Fibroblast of skin of back (primary cell): ENCODE measurements at places on chromosomes 4 and X.

DNA sequence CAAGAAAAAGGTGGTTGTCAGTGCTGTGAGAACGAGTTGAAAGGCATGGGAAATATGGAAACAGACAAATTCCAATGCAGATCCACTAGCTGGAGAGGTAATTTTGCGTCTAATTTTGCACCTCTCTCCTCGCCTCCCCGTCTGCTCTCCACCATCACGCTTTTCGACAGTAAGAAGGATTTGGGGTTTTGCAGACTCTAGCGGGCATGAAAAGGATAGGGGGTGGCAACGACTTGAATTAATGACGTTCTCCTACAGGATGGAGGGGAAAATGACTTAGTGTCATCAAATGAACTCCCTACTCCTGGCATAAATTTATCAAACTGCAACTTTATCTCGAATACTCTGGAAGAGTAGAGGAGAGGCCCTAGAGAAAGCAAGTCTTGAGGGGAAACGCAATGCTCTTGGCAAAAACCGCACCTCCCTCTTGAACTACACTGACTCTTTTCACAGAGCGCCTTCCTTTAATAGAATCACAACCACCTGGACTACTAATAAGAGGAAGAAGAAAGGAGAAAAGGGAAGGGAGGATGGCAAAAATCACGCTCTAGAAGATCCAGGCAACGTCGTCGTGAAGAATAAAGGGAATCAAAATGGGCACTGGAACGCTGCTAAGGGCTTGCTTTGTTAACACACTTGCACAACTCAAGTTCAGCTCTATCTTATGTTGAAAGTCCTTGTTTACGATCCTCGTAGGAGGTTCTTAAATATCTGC, 871 bp upstream of the SLITRK2 start:
- no peak for DNase-seq

GRCh38 chr4:1247864-1248244, 1.1 kb downstream of the CTBP1 start:
- DNase-seq, result no peak

DNA sequence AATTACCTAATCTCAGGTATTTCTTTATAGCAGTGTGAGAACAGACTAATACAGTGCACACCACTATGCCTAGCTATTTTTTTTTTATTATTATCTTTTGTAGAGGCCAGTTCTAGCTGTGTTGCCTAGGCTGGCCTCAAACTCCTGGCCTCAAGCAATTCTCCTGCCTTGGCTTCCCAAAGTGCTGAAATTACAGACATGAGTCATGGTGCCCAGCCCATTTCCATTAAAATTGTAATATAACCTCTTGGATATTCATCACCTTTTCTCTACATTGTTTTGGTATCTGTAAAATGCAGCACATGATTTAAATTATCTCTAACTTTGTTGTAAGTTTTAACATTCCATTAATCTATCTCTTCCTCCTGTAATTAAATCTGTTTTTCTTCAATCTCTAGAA, 2052.9 kb downstream of the ARAP2 start:
- DNase-seq, result no peak

DNA sequence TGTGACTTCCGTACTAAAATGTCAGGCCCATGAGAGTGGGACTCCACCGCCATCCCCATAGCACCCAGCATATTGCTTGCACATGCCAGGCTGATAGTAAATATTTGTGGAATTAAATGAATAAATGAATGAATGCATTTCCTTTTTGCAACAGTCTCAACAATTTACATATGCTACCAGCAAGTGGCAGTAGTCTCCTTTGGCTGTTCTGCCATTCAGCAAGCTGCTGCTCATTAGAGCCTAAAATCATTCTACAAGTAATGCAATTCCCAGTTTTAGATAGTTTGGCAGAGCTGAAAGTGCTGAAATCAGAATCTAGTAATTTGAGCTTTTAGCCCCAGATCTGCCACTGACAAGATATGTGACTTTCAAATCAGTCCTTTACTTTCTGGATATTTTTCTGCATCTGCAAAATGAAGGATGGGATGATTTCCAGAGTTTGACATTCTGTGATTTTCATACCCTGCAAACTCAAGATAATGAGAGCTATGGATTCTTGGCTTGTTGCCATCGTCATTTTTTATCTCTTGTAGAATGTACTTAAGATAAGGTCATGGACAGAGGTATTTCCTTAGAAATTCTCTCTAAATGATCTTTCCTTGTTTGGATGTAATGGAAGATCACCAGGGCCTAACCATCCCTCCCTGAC, 35.7 kb upstream of the INTS6L start:
- DNase-seq, result peak; percentile 28

DNA sequence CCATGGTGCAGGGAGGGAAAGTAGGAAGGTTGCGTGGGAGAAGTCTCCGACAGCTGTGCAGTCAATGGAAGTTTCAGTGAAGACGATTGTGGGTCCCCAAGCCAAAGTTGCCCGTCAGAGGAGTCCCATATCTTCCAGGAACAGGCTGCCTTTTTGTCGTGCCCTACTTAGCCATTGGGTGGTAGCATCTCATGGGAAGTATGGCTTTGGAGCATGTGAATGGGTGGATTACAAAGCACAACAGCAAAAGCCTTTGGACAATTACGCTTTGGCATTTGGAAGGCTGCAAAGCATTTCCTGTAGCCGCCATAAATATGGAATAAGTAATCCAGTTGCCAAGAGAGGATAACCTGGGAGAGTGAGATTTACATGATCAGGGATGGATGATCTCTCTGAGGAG, 300.7 kb upstream of the BOD1L1 start:
- DNase-seq, result no peak

DNA sequence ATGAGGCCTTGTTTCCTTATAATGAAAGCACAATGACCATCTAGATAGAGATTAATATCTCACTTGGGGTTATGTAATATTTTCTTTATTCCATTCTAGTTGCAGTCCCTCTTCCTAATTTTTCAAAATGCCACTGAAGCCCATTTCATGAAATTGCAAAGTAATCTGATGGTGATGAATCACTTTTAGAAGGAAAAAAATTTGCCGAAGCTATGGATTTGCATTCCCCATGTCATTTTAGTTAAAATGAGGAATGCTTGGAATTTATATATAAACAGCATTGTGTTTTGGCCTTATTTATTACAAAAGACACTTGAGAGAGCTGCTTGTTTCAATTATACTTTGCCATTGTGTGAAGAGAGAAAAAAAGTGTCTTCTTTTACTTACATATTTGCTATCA, 241.7 kb upstream of the TEX13A start:
- peak; percentile 51 for DNase-seq

DNA sequence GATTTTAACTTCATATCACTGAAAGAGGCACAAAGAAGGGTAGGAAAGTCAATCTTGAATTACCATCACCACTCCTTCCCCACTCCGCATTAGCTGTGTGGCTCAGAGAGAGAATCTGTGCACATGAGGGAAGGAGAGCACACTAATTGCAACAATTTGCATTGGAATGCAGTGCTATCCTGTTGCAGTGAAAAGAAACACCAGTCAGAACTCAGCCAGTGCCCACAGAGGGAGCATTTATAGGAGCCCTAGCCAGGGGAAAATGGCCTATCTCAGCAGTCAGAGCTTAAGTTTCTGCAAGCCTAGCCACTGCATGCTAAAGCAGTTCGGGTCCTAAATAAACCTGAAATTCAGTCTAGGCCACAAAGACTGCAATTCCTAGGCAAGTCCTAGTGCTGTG, 159.4 kb upstream of the AR start:
- DNase-seq, result no peak

- DNase-seq, result peak; percentile 28
Observed at GRCh38 chr4:73668782-73669201, 48.6 kb upstream of the RASSF6 start.

DNA sequence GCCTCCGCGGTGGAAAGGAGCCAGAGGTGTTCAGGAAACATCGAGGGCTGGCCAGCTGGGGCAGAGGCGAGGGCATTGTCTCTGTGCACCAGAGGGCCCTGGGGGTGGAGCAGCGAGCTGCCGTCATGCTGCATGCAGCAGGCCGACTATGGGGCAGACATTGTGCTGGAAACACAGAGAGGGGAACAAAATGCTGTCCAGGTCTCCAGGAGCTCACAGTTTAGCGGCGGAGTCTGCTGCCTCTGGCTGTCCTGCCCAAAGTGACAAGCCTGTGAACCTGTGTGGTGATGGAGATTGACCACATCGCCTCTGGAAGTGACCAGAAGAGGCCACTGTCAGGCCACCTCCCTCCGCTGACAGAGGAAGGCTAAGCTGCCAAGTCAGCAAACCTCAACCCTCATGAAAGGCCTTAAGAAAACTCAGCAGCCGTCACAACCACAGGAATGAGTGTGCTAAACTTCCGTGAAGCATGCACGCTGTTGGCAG, 20.1 kb upstream of the SASH3 start:
- DNase-seq, result peak; percentile 70

DNA sequence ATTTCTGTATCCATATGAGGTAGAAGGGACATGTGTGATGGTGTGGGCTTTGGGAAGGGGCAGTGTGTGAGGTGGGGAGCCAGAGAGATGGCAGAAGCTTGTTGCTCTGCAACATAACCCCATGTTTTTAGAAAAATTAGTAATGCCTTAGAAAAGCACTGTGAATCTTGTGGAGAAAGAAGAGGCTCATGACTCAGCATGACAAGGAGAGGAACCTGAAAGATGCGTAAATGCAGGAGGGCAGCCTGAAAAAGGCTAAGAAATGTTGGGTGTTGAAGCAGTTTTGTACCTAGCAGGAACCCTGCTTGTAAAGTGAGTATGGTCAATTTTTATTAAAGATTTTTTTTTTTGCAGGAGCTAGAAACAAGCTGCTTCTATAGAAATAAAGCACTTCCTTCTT, 59.8 kb downstream of the ARSJ start:
- peak; percentile 56 for DNase-seq

DNA sequence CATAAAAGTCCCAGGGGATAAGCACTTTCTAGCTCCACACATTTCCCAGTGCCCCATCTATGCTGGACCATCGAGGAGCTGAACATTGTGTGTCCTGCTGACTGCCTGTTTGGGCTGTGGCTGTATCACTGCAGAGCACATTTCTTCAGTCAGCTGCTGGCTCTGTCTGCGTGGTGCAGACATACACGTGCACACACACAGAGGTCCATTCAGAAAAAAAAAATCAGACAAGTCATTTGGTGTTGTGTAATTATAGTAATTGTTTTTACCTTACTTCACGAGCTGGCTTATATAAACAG, 1.1 kb upstream of the PDLIM3 start:
- DNase-seq, result no peak

- peak; percentile 25 for DNase-seq
Observed at GRCh38 chrX:27186671-27187070, 276.5 kb downstream of the PPP4R3C start.

DNA sequence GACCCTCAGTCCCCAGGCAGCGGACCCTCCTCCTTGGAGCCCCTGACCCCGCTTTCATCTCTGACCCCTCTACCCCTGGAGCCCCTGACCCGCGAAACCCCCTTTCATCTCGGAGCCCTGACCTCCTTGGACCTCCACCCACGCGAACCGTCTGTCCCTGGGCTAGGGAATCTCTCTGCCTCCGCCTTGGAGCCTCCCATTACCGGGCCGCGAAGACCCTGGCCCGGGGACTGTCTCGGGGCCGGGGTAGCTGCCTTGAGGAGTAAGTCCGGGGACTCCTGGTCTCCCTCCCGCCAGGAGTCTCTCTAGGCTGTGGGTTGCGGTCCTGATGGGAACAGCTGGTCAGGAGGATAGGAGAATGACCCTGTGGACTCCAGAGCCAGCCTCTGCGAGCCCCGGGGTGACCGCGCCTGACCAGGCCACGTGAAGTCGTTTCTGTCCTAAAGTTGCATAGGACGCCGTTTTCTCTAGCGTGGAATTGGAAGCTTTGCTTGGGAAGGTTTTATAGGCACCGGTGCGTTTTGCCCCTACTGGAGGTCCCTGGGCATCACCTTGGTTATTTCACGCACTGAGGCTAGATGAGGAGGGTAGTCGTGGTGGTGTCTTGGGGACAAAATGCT, 824 bp downstream of the TBC1D14 start:
- no peak for DNase-seq
